ENCODE measurements at places on chromosomes 11 and 22.

DNA sequence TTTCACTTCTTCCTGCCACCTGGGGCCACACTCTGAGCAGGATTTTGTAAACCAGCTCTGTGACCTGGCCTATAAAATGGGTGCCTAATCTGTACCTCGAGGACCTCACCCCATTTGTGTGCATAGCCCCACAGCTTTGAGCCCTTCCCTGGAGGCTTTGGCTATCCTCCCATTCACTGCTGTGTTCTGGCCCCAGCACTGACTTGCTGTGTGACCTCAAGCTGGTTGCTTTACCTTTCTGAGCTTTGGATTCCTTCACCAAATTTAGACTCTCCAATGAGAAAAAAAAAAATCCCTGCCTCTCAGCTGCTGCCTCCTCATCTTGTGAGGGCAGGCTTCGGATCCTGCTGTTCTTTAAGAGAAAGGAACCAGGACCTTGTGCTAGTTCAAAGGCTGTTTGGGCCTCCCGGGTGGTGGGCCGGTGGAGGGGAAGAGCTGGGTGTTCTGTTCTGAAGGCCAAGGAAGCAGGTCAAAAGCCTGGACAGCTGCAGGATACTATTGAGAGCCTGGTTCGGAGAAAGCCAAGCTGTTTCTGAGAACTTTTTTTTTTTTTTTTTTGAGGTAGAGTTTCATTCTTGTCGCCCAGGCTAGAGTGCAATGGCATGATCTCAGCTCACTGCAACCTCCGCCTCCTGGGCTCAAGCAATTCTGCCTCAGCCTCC is 1.1 kb upstream of the PYGM start:
- DNase-seq, result no peak

DNA sequence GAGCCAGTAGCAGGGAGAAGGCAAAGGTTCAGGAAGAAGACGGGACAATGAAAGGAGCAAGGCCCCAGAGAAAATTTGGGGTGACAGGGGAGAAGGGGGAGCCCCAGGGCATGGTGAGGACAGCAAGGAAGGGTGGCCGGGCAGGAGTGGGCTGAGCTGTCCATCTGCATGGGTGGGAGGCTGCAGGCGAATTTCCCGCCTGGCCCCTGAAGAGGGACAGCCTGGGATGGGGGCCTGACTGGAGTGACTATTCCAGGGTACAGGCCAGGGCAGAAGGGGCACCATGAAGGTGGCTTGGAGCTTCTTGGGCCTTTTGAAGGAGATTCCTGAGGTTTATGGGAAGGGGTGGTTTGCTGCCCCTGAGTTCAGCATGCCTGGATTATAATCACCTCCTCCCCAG is 56.2 kb downstream of the WNT11 start:
- no peak for DNase-seq

- DNase-seq, result peak; percentile 18
Observed at GRCh38 chr11:46801694-46802470, 44.2 kb downstream of the CKAP5 start.

DNA sequence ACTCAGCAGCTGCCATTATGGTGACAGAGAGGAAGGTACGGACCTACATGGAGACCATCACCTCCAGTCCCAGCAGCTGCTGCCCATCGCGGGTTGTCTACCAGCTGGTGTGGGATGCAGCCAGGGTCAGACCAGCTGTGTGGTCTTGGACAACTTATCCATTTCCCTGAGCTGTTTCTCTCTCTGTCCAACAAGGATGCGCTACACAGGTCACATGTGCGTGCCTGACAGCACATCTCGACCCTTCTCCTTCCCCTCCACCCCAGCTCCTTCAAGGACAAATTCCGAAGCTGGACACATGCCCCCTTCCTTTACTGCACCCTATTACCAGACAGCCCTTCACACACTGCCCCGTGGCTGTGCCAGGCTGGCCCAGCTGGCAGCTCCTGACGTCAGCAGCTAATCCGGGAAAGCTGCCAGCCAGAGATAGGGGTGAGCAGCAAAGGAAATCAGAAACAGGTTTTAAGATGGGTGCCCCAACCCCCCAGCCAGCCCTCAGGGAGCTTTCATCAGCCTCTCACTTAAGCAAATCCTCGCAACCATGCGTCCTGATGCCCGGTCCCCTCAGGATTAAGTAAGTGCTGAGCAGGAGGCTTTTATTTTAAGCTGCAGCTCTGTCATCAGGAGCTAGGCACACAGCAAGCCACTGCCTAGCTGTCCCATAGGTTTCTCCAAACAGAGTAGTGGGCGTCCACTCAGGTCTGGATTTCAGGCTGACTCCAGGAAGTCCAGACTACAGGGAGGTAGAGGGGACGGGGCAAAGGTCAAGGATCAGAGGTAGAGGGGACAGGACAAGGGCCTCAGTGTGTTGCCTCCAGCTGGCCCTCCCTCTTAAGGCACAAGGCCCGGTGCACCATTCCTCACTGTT is 20.3 kb downstream of the TEF start:
- DNase-seq, result peak; percentile 82

DNA sequence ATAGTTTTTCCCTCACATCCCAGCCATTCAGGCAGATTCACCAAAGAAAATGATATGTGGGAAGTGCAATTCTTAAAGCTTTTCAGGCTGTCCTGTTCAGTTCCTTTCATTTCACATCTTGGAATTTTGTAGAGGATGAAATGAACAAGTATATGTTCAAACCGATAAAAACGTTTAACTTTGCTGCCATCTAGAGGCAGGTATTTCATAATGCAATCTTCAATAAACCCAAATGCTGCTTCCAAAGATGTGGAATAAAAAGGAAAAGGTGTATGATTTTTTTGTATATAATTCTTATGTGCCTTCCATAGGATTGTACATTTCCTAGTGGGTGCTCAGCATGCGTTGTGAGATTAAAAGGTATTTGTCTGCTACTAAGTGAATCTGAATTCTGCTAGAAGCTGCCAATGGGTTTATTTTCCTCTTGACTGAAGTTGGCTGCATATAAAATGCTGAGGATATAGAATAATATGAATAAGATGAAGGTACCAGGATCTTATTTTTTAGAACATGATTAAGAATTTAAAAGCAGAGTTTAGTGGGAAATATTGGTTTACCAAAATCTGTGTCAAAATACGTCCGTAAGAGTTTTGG is 199.3 kb downstream of the PGR start:
- peak; percentile 24 for DNase-seq

DNA sequence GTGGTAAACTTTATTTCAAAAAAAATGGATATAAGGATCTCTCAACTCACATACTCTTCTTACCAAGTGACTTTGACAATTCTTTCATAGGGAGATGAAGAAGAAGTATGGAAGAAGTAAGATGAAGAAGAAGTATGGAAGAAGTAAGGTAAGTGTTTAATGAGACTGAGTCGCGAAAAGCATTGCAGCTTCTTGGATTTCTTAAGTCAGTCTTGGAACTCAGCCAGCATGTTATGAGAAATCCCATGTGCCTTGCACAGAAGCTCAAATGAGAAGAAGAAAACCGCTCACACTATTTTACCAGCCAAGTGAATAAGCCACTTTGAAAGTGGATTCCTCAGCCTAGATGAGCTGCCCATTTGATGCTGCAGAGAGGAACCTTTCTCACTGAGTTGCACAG is 332.0 kb upstream of the CCDC179 start:
- no peak for DNase-seq

GRCh38 chr11:37896016-37896415 is 1298.0 kb upstream of the RAG2 start:
- DNase-seq, result peak; percentile 94

- no peak for DNase-seq
Observed at GRCh38 chr11:65355776-65356393, 1.3 kb downstream of the TIGD3 start.

DNA sequence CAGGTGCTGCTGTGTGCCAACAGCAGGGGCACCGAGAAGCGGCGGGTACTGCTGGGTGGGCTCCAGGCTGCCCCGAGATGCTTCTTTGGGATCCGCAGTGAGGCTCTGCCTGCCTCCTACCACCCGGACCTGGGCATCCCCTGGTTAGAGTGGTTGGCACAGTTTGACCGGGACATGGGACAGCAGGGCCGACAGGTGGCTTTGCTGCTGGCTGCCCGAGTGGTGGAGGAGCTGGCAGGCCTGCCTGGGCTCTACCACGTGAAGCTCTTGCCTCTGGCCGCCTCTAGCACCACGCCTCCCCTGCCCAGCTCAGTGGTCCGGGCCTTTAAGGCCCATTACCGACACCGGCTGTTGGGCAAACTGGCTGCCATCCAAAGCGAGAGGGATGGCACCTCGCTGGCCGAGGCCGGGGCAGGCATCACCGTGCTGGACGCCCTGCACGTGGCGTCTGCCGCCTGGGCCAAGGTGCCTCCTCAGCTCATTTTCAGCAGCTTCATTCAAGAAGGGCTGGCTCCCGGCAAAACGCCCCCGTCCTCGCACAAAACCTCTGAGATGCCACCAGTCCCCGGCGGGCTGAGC is 1.9 kb downstream of the TIGD3 start:
- DNase-seq, result no peak

DNA sequence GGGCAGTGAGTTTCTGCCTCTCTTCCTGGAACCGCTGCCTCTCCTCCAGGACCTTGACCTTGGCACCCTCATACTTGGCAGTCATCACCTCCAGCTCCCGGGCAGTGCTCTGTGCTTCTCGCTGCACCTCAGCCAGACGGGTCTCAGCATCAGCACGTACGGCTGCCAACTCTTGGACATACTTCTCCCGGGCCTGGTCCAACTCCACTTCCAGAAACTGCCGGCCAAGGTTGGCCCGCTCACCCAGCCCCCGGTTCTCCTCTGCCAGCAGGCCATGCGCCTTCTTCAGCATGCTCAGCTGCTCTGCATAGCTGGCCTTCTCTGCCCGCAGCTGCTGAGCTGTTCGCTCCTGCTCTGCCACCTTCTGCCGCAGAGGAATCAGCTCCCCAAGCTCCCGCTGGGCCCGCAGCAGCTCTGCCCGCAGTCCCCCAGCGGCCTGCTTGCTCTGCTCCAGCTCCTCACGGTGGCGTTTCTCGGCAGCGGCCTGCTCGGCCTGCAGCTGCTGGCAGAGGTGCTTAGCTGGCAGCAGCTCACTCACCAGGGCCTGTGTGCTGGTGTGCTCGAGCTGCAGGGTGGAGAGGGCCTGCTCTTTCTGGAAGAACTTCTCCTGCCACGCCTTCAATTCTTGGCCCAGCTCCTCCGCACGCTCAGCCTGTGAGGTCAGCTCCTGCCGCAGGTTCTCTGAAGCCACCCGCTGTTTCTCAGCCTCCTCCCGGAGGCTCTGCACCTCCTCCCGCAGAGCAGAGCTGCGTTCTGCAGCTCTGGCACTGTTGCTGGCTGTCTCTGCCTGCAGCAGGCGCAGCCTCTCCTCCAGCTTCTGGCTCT is 14.4 kb downstream of the IL18BP start:
- DNase-seq, result no peak

GRCh38 chr11:46736615-46737014 is 17.6 kb downstream of the F2 start:
- DNase-seq, result no peak

GRCh38 chr11:17388609-17389210 is at the start of gene KCNJ11:
TSS of gene KCNJ11 (minus strand) at chr11:17388659. CDS start at chr11:17388091, 568 bp downstream.
- DNase-seq, result no peak

GRCh38 chr11:2076441-2076840 is 62.7 kb downstream of the IGF2 start:
- DNase-seq, result no peak

GRCh38 chr11:64245401-64245796 is 1.3 kb downstream of the PPP1R14B start:
- peak; percentile 77 for DNase-seq

DNA sequence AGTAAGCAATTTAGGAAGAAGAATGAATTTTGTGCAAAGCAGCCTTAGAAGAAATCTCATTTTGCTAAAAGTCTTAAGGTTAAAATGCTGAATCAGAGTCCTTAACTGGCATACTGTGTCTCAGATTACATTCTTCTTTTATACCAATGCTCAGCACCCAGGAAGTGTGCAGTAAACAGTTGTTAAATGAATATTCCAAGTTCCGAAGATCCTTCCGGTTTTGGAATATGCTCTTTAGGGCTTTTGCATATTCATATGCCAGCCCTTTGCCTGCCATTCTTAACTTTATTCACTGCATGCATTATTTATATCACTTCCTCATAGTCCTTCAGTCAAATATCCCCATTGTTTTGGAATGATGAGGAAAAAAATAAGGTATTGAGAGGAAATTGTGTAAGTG is 242.0 kb downstream of the DDX10 start:
- no peak for DNase-seq

GRCh38 chr22:50525858-50526107 is 385 bp upstream of the SCO2 start:
- no peak for DNase-seq

- DNase-seq, result no peak
Observed at GRCh38 chr11:133697603-133698180, 147.6 kb downstream of the SPATA19 start.

GRCh38 chr11:128879817-128880216 is 11.3 kb upstream of the KCNJ5 start:
- no peak for DNase-seq

DNA sequence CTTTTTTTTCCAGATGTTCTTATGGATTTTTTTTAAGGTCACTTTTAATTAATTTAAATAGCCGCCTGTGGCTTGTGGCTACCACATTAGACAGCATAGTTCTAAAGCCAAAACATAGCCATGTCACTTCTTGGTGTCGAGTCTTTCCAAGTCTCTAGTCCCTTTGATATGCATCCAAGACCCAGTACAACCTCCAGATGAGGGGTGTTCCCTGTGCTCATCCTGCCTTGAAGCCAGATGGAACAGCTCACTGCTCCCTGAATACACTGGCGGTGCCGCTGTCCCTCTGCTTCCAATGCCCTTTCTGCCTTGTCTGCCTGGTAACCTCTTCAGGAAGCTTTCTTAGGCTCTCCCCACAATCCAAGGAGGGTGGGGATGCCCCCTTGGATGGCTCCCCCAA is 338.0 kb downstream of the TENM4 start:
- DNase-seq, result no peak

GRCh38 chr22:44628835-44629234 is 73.2 kb upstream of the PRR5 start:
- no peak for DNase-seq

DNA sequence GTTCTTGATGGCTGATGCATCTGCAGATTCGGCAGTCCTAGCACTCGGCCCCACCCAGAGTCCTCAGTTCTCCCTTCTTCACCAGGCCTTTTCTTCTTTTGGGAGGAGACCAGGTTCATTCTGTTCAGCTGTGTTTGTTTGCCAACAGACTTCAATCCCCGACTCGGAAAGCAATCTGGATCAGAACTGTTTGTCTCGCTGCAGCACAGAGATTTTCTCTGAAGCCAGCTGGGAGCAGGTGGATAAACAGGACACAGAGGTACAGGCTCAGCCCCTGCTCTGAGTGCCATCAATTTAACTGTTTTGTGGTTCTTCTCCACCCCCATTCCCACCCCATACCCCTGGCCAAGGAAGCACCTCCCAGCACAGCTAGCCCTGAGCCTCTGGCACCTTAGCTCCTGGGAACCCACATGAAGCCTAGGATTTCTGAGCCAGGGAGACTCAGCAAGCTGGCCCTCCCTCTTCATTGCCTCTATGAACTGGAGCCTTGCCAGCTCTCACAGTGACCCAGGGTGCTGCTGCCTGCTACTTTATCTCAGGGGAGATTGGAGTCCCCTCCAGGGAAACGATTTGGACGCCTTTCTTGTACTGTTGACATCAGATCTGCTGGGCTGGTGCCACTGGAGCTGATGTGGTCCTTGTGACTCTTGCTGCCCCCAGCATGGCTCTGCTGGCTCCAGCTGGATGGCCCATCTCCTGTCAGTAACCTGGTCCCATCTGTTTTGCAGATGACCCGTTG is 58.2 kb upstream of the HORMAD2 start:
- DNase-seq, result no peak

Data from common myeloid progenitor, CD34-positive (primary cell).